ENCODE measurements at places on chromosomes 5 and 9.

DNA sequence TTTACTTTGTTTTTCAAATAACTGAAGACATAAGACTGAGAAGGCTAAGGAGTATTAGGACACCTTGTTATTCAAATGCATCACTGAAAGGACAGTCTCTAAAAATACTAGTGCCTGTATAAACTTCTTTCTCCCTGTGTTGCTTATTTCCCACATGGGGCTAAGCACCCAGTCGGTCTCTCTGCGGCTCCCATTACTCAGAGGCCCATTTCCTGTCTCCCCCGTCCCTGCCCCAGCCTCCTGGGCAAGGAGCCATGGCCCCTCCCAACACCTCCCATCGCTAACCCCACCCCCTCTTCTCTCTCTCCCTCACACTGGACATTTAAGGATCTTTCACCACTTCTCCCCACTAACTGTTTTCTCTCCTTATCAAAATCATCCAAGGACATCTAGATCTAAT is 81.9 kb downstream of the EBF1 start:
- DNase-seq: peak; percentile 49

DNA sequence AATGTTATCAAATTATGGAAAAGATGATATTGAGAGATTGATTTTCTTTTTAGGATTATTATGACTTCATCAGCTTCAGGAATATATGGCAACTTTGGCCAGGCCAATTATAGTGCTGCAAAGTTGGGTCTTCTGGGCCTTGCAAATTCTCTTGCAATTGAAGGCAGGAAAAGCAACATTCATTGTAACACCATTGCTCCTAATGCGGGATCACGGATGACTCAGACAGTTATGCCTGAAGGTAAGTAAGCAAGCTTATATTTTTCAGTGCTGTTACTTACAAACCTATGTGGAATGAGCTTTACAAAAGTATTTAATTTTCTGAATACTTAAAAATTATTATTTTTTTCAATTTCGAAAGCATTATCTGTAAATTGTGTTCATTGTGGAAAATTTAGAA is 26.5 kb downstream of the HSD17B4 start:
- peak; percentile 14 for DNase-seq

GRCh38 chr9:88574953-88575352 is 40.0 kb downstream of the NXNL2 start:
- peak; percentile 38 for DNase-seq

- no peak for DNase-seq
These were observed 4.9 kb upstream of the MAPK9 start for GRCh38 chr5:180296771-180297170.

- DNase-seq: no peak
These were observed 86.9 kb downstream of the UBE2QL1 start for GRCh38 chr5:6535594-6535993.

DNA sequence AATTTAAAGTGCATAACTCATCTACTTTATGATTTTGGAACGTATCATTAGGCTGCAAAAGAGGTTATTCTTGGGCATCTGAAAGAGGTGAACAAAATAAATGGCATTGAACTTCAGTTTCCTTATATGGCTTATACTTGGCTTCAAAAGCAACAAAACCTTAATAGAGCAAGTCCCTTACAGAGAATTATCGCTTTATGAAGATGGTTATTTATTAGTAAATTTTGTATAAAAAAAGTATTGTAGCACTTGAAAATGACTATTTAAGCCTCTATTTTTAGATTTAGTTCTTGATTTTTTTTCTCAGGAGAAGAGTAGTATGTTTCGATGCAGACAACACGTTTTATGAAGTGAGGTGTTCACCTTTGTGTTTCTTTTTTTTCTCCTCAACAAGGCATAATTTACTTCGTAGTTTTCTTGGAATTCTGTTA is 2.0 kb downstream of the ERBIN start:
- no peak for DNase-seq

- no peak for DNase-seq
These were observed 294.5 kb downstream of the EBF1 start for GRCh38 chr5:158805195-158805594.

DNA sequence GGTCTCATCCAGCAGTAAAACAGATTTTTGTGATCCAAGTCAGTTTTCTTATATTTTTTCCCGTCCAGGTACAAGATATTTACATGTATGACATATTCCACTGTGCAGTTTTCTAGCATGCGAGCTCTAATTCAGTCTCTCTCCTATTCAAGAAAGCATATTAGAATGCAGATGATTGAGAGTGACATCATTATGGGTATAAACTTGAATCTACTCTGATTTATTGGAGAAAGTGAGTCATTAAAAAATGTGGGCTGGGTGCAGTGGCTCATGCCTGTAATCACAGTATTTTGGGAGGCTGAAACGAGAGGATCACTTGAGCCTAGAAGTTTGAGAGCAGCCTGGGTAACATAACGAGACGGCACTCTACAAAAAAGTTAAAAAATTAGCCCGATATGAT is 6.2 kb downstream of the FER start:
- DNase-seq: peak; percentile 62

DNA sequence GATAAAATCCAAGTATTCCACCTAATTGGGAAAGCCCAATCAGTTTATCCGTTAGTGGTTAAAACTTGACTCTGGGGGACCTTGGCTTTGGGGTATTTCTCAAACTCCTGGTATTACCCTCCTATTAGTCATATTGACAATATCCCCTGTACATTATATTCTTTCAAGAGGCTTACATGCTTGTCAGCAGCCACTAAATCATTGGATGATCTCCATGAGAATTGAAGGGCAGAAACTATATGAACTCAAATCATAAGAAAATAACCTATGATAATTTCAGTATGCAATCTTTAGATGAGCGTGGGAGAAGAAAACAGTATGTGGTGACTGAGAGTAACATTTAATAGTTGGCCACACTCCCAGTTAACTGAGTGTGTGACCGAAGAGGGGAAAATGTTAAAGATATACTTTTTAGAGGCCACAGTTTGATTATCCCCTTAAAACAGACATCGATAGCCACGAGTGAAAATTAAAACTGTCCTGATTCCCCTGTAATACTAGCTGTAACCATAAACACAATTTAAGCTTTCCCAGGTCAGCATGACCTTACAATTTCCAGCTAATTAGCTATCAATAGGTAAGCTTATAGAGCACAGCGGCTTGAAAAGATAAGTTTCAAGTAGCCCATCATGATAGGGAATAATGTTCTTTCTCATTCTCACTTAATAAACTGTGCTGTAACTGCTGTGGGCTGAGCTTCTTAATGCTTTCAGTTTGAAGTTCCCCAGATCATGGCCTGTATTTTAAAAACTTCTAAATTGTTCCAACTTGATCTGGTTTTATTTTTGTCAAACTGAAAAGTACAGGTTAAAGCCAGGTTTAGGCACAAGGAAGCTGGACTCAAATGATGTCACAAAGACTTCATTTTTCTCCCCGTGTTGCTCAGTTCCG is 58.6 kb downstream of the PUM3 start:
- no peak for DNase-seq

DNA sequence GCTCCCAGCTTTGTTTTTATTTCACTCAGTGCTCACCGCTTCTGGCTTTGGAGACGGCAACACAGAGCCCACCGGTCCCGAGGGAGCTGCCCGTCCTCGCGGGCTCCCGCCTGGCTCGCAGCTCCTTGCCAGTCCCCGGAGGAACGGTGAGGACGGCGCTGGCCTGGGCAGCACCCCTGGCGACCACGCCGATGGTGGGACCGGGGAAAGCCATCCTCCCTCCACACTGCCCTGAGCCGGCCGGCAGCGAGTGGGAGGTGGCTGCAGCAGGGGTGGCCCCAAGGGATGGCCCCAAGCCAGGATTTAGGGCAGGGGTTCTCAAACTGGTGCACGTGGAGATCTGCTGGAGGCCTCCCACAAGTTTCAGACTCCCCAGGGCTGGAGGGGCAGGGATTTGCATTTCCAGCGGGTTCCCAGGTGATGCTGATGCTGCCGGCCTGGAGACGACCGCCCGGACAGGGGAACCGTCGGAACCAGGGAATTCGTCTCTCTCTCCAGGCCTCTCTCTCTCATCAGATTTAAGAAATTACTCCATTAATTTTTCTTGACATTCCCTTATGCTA is 293.2 kb upstream of the IRX4 start:
- DNase-seq: no peak

- DNase-seq: no peak
These were observed 234.7 kb downstream of the HTR1A start for GRCh38 chr5:63727583-63727982.

DNA sequence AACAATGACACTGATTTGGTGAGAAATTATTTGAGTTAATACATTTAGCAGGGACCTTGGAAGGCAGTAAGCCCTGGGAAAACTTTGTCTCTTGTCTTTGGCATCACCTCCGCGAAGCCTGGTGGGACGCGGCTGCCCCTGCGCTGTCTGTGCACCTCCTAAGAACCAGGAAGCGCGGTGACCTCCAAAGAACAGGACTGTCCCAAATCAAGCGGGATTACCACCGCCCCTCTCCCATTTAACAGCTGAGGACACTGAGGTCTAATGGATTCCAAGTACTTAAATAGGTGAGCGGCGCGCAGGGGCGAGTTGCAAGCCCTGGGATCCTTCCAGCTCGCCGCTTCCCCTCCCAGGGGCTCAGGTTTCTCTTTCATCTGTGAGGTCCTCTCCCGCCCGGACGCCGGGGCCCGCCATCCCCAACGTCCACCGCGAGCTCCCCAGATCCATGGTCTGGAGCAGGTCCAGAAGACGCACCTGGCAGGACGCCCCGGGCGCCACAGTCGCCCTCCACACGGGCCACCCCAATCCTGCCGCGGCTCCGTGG is 432 bp downstream of the STARD4 start:
- DNase-seq: peak; percentile 37

GRCh38 chr5:176901260-176902101 is 2.3 kb upstream of the HK3 start:
- no peak for DNase-seq

DNA sequence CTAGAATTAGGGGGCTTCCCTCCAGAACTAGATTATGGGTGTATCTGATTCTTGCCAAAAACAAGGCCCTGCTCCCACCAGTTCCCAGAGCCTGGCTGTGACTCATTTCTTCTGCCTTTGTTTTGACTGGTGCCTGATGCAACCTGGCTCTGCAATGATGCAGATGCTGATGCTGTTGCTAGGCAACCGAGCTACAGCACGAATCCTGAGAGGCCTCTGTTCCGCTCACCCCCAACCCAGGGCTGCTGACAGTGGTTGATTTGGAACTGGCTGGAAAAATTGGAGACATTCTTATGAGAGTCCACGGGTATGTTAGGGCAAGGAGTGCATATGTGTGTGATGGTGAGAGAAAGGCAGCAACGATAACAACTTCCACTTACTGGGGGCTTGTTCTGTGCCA is 100.3 kb downstream of the NSG2 start:
- no peak for DNase-seq

DNA sequence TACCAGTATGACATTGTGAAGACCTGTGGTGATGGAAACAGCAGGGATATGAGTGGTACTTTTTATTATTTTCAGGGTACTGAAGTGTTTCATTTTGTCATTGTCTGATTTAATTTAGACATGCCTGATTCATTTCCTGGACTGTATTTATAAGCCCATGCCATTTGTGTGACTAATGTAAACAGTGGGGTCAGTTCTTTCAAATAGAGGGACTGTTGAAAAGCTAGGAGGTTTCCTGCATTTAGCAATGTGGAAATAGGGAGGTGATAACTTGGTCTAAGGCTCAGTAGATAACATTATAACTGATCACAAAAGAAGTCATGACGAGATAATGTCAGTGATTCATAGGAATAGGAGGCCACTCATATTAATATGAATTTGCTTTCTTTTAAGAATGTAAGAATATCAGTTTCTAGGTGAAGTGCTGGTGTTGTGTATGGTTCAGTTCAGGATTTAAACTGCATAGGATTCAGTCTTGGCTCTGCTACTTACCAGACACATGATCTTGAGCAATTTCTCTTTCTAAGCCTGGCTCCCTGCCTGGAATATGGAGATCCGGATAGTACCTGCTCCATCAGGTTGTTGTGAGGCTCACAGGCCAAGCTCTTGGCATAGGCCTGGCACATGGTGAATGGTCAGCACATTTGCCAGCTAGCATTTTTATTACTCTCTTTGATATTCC is 7.5 kb downstream of the RASGRF2 start:
- DNase-seq: peak; percentile 87

- peak; percentile 93 for DNase-seq
These were observed 95.1 kb downstream of the ANXA2R start for GRCh38 chr5:42944989-42945388.

DNA sequence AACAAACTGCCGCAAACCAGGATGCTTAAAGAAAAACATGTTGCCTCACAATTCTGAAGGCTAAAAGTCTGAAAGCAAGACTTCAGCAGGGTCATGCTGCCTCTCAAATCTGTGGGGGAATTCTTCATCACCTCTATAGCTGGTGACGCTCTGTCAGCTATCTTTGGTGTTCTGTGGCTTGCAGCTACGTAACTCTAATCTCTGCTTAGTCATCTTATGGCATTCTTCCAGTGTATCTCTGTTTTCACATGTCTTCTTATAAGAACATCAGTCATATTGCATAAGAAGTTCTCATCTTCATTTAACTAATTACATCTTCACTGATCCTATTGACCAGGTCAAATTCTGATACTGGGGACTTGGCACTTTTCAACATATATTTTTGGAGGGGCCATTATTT is 243.0 kb downstream of the CDH10 start:
- DNase-seq: peak; percentile 41

GRCh38 chr9:114348261-114348905 is 18.7 kb downstream of the ORM2 start:
- no peak for DNase-seq

DNA sequence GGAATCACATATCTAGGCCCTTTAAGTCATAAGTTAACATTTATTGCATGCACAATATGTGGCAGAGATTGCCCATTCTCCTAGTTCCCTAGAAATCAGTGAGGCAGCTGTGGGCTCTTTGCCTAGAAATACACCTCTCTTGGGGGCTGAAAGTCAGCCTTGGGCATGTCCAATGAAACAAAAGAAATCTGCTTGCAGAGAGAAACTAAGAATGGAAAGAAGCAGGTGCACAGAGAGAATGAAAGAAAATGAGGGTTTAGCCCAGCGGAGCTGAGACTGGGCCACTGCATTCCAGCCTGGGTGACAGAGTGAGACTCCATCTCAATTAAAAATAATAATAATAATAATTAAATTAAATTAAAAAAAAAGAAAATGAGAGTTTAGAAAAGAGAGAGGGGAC is 57.3 kb upstream of the DAB2 start:
- no peak for DNase-seq

DNA sequence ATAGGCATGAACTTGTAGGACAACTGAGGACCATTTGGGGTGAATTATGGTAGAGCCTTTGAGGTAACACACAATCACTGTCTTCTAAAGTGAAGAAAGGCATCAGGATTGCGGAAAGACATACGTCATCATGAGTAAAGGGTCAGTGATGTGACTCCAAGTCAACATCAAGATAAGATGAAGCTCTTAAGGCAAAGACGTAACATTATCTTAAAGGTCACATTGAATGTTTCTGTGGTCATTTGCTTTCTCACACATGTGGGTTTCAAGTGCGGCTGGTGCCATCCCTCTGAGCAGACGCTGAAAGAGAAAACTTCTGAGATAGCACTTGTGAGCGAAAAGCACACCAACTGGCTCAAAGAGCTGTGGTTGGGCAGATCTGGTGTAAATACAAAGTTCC is 63.3 kb upstream of the GRAMD2B start:
- peak; percentile 88 for DNase-seq

GRCh38 chr9:25260046-25260445 is 418.2 kb downstream of the TUSC1 start:
- no peak for DNase-seq

Measured in amniotic epithelial cell (primary cell).